ENCODE measurements at places on chromosomes 7 and 10.
A peak's percentile ranks its signal among the peaks of the same experiment; 100 is the strongest.

DNA sequence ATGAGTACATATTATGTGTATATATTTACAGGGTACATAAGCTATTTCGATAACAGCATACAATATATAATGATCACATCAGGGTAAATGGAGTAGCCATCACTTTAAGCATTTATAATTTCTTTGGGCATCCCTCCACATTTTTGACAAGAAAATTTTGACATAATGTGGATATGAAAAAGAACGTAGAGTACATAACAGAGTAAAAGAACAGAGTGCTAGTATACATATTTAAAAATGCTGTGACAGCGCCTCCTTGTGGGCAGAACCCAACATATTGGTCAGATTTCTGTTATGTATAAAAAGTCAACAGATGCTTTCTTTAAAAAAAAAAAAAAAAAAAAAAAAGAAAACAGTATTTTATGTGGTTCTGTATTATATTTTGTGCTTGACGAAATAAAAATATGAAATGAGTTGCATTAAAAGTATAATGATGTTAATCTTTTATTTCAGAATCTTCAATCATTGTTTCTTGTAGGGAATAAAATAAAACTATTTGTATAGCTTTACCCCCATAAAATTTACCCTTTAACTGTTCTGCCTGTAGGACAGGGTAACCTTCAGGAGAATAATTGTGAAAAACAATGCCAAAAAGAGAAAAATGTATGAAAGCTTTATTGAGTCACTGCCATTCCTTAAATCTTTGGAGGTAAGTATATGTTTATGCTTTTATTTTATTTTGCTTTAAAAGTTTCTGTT lies 18.3 kb upstream of the HBP1 start:
- DNase-seq, result peak; percentile 84

- no peak for DNase-seq
These were observed 56.0 kb downstream of the KAT6B start for GRCh38 chr10:74882427-74882826.

GRCh38 chr10:48872234-48872633 lies 67.4 kb downstream of the LRRC18 start:
- DNase-seq, result no peak

DNA sequence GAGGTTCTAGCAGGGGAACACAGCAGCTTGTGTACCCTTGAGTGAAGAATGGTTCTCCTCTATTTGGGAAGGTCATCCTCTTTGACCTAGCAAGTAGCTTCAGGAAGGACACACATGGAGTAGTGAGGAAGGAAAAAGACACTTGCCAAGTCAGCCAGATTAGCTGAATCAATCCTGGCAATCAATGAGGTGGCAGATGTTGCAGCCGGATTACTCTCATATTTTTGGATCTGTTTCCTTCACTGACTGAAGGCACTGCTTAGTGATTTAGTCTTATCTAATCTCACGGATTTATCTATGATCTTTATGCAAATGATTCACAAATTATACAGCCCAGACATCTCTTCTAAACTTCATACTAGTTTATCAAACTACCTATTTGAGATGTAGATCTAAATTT lies 218.8 kb downstream of the GPR158 start:
- DNase-seq, result no peak

DNA sequence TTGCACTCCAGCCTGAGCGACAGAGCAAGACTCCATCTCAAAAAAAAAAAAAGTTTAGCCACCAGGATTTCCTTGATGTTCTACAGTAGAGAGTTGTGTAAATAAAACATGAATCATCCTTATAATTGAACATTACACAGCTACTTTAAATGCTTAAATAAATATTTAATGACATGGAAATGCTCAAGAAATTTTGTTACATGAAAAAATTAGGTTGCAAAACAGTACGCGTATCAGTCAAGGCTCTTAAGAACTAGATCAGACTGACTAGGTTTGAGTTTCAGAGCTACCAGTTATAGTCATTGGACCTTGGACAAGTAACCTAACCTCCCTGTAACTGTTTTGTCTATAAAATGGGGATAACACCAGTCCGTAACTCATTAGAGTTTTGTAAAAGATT lies 38.7 kb upstream of the GSAP start:
- no peak for DNase-seq

GRCh38 chr7:52917982-52918578 lies 117.4 kb upstream of the POM121L12 start:
- no peak for DNase-seq

- peak; percentile 30 for DNase-seq
These were observed 329 bp downstream of the NOLC1 start for GRCh38 chr10:102152545-102152890.

GRCh38 chr7:42911454-42912447 lies at the start of gene C7orf25:
Gene C7orf25, minus strand, starts transcription at chr7:42912070. Its CDS starts 1,170 bp downstream, at chr7:42910900.
- peak; percentile 97 for DNase-seq

DNA sequence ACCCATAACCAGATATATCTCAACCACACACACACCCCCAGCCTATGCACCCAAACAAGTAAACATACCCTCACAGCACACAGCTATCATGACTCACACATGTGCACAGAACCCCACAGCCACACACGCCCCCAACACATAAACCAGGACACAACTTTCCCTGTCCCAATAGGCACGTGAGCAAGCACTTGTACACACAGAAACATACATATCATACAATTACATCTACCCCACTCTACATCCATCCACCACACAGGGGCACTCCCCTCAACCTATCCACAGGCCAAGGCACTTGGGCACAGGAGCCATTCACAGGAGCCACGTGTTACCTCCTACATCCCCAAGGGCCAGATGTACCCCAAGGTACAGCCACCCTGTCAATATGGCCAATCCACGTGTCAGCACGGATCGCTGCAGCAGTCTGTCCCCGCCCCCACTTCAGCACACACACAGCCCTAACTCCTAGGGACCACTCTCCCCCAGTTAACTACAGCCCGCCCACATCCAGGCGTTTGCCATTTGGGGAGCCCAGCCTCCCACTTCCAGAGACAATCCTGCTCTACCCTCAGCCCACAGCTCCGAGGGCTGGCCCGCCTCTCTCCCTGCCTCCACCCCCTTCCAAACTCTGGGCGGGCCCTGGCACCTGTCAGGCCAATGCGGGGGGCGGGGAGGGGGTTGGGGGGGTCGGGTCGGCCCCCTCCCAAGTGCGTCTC lies 163.5 kb downstream of the SH3PXD2A start:
- no peak for DNase-seq

DNA sequence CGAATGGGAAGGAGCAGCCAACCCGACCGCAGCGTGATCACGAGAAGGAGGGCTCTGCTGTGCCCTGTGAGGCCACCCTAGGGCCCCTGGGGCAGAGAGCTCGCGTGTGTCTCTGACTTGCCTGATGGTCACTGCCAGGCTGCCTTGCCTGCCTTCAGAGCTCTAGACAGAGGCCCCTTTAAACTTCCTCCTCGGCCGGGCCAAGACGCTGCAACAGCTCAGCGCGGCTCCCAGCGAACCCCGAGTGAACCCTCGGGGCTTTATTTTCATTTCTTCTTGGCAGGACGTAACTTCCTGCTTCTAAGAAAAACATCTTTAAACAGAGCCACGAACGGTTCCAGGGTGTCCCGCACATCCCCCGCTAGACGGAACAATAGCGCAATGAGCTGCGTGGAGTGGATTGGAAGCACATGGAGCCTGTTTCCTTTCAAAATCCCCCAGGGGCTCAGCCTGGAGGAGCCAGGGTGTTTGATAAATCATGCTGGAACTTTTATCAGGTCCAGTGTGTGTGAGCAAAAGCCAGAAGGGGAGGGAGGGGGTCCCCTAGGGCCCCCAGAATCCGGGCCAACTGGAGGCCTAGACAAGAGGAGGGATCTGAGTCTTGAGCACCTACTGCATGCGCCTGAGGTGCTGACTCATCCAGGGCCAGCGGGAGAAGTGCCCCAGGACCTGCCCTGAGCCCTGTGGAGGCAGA lies 134.1 kb upstream of the GDF10 start:
- DNase-seq, result peak; percentile 67

DNA sequence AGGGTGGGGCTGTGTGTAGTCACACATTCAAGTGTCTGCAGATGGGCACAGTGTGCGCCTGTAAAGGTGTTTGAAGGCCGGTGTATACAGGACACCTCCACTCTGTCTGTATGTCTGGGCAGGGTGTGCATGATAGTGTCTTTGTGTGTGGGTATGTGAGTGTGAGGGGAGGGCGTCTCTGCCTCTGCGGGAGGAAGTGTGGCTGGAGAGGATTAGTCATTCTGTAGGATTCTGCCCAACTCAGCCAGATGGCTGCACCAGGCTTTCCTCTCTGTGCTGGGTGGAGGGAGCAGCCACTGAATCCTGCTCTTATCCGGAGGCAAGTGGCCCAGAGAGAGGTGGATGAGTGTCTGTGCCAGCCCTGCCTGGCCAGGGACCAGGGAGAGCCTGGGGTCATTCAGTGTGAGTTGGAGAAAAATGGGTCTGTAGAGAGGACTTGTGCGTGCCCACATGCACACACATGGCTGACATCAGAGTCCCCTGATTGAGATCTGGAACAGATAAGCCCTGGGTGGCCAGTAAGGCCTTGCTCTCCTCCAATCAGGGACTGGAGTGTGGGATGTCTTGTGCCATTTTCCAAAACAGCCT lies 1.7 kb downstream of the SFXN3 start:
- DNase-seq, result peak; percentile 71

GRCh38 chr7:106553446-106553836 lies 107.5 kb downstream of the CCDC71L start:
- DNase-seq, result no peak

GRCh38 chr10:18880530-18880929 lies 168.1 kb upstream of the MALRD1 start:
- DNase-seq, result no peak

DNA sequence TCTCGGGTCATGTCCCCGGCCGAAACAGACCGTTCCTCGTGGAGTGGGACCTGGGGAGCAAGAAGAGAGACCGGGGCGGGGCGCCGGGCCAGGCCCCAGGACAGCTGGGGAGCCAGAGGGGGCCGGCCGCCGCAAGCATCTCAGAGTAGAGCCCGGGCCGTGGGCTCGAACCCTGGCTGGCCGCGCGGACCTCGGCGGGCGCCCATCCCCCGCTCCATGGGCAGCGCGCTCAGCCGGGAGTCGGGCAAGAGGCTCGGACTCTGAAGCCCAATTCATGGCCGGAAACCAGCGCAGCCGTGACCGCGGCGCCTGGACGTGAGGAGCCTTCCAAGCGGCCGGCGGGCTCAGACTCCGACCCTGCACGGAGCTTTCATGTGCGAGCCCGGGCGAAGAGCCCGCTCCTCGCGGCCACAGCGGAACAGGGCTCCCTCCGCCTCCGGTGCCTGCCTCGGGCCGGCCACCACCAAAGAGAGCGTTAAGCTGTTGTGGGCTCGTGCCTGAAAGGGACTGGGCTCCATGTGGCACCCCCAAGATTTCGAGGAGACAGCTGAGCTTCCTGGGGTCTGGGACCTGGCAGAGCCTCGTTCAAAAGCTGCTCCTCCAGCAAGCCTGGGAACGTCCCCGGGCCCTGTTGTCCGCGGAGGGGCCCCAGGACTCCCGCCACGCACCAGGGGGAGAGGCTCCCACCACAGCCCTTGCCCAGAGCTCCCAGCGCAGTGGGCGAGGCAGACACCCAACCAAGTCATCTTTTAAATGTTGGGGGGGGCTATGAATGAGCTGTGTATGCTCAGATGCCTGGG lies 757 bp upstream of the GRID1 start:
- no peak for DNase-seq
